ENCODE measurements at places on chromosomes 12 and 14.
A peak's percentile ranks its signal among the peaks of the same experiment; 100 is the strongest.

GRCh38 chr14:98101323-98101722, 1170.7 kb downstream of the BCL11B start:
- DNase-seq: no peak

DNA sequence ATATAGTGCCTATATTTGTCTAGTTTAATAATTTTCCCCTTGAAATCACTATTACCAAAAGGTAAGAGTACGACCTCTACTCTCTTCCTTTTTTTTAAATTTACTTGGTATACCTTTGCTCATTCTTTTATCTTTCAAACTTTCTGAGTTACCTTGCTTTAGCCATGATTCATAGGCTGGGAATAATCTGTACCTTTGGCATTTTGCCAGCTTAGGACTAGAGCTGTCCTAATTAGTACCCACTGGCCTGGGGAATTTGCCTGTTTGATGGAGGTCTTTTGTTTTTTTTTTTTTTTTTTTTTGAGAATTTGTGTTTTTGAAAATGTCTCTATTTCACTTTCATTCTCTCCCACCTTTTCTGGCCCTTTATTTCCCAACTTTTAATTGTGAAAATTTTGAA, 8.7 kb upstream of the SLC4A8 start:
- DNase-seq: no peak

DNA sequence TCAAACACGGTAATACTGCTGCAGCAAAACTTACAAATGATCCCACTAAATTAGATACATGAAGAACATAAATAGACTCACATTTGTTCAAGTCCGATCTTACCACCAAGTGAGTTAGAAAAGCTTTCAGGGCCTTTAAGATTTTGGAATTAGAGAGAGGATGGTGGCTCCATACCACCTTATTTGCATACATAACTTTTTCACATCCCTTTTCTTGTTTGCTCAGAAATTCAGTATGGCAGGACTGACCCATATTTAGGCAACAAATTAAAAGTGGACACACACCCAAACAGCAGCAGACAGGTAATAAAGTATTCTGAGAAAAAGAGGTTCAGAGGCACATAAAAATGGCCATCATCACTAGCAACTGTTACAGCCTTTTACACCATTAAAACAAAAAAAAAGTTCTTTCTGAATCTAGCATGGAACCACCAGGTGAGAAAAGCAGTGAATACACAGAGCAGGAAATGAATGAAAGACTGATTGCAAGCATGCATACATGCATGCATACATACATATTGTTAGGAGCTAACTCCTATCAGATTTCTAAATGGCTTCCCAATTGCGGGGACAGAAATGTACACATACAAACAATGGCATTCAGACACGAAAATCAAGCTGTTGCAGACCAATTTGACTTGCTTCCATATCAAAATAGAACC, 23.3 kb downstream of the STXBP6 start:
- DNase-seq: no peak

GRCh38 chr14:89027097-89027740, 202.8 kb downstream of the TTC8 start:
- DNase-seq: no peak

- DNase-seq: no peak
Observed at GRCh38 chr12:30859226-30859625, 67.3 kb upstream of the TSPAN11 start.

DNA sequence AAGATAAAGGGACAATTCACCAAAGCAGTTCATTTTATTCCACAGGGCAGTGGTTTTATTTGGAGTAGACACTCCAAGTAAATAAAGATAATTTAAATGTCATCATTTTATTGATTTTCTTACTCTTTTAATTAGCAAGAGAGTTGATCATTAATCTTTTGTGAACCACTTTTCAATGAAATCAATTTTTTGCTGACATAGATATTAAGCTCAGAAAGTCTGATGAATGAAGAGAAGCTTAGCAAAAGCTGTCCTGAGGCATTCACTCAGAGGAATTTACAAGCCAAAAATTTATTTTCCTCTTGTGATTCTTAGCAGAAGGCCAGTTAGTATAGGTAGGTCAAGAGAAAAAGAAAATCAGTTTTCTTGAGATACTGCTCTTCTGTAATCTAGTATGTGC, 618.0 kb downstream of the CCER1 start:
- DNase-seq: no peak

GRCh38 chr12:6946033-6946919, 2.5 kb downstream of the C12orf57 start:
- DNase-seq: peak; percentile 92

GRCh38 chr14:61451891-61452400, 130.6 kb downstream of the PRKCH start:
- DNase-seq: no peak

- peak; percentile 27 for DNase-seq
Observed at GRCh38 chr12:124233846-124234640, 60.9 kb upstream of the RFLNA start.
